Erythroblast (primary cell): ENCODE measurements at places on chromosomes 6 and 20.

DNA sequence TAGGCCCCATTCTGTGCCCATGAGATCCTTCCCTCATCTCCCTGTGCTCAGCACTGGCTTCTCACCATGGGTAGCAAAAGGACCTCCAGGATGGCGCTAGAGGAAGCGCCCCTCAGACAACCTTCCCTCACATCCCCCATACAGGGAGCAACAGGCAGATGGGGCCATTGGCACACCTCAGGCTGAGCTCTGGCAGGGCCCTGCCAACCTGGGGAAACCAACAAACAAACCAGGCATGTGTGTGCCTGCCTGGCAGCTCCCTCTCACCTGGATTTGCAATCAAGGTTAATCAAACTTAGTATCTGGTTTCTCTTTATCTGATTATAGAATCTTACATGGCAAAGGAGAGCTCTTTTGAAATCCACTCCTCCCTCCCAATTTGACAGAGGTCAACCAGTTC lies 134.9 kb downstream of the SLC23A2 start:
- no peak for DNase-seq

GRCh38 chr6:53179961-53180651 lies 31.5 kb upstream of the GCM1 start:
- DNase-seq: peak; percentile 8

DNA sequence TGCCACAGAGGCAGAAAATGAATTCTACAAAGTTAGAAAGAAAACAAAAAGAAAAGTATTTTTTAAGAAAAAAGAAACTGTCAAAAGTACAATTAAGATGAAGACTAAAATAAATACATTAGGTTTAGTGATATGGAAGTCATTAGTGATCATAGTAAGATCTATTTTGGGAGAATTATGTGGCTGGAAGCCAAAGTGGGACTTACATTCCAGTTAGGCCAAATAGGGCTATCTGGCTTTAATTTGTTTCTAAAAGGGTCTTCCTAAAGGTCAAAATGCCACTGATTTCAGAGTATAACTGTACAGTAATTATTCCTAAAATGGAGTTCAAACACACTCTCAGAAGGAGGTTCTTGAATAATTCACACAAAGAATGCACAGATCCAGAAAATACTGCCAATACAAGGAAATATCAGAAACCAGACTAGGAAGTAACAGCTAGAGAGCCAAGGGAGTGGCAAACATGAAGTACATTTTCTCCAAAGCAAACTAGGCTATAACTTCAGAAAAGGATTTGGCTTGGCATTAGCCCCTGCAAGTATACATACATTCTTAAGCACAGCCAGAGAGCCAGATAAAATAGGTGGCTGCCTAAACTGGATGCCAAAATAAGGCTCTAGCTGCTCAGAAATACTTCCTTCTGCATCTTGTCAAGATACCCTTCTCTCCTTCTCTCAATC lies 45.3 kb downstream of the PDSS2 start:
- DNase-seq: no peak

GRCh38 chr20:5013682-5014447 lies 12.6 kb upstream of the SLC23A2 start:
- no peak for DNase-seq

- no peak for DNase-seq
Observed at GRCh38 chr6:107819217-107819616, 4.9 kb downstream of the SCML4 start.

GRCh38 chr6:938916-939315 lies 246.0 kb upstream of the EXOC2 start:
- DNase-seq: no peak

- peak; percentile 71 for DNase-seq
Observed at GRCh38 chr6:16206595-16207037, 31.8 kb upstream of the GMPR start.

DNA sequence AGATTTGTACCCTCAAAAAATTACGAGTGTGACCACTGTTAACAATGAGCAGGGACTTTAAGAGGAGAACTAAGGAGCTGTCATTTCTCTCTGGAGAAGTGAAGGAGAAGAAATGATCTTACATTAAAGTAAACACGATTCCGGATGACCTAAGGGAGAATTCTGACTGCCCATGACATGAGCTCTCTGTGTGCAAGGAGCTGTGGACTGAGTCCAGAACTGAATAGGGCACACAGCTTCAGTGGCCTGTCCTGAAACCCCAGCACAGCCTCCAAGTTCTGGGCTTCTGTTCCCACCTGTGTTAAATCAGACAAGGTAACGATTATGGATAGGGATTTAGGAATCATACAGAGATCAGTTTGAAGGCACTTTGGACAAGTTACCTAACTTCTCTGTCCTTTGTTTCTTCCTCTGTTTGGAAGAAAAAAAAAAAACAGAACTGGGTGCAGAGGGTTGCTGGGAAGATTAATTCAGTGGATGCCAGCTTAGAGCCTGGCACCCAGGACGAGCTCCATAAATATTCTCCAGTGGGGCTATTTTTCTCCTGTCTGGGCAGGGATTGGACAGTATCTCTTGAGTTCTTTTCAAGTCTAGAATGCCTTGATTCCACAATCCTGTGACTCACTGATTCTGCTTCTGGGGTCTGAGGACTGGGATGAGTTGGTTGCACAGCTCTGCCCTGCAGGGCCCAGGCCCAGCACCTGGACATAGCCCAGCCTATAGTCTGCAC lies 65.7 kb downstream of the MRPL14 start:
- no peak for DNase-seq

DNA sequence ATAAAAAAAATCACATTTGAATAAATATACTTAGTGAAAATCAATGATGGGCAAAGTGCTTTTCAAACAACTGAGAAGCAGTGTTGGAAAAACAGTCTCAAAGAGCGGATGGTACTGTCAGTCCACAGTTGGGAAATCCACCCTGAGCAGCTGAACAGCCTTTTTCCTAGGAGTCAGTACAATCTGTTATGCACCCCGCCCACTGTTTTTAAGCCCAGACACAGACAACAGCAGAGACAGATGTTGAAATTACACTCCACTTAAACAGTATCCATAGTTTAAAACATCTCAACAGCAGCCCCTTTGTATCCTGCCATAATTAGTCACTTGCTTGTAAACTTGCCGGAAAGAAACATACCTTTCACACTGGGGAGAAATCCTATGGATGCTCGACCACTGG lies 372 bp downstream of the KIAA0408 start:
- DNase-seq: no peak

GRCh38 chr6:98787961-98788360 lies 46.4 kb upstream of the POU3F2 start:
- no peak for DNase-seq

DNA sequence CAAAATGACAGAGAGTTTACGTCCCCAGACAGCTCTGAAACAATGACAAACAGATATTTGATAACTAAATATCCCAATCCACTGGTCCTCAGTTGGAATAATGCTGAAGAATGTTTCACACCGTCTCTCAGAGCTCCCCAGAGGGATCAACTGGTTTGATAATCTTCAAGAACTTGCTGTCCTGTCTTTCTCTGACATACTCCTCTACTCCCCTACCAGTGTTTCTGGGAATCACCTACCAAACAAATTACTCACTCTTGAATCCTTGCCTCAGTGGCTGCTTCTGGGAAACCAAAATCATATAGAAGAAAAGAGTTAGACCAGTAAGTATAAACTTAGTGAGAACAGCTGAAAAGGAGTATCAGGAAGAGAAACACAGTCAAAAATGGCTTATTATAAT lies 469.7 kb upstream of the JAG1 start:
- DNase-seq: no peak

GRCh38 chr6:12749531-12750379 lies 33.2 kb downstream of the PHACTR1 start:
- no peak for DNase-seq

DNA sequence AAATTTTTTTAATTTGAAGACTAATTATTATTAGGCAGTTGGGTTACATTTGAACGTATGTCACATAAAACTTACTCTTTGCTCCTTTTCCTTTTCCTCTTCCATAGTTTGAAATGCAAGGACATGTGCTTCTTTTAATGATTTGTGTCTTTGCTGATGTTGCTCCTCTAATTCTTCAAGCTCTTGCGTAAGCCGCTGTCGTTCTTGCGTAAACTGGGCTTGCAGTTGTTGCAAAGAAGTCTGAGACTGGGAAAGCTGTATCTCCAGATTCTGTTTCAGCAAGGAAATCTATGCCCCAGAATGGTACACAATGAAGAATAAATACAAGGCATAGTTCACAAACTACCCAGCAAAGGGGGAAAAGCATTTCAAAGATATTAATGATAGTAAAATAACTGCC lies 45.1 kb upstream of the MCM9 start:
- DNase-seq: peak; percentile 42

DNA sequence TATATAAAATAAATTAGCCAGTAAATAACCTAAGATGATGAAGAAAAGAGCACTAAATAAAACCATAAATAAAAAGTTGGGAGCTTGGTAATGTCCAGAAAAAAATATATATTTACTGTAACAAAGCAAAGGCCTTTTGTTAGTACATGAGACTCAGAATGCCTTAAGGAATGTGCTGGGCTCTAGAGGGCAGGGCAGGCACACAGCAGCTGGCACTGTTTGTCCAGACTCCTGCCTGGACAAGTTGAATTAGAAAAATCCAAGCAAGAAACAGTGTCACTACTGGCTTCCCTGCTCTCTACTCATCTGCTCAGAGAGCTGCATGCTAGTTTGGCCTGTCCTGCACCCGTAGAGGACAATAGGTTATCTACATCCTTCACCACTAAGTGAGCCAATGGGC lies 8.8 kb downstream of the DEFB129 start:
- peak; percentile 6 for DNase-seq

DNA sequence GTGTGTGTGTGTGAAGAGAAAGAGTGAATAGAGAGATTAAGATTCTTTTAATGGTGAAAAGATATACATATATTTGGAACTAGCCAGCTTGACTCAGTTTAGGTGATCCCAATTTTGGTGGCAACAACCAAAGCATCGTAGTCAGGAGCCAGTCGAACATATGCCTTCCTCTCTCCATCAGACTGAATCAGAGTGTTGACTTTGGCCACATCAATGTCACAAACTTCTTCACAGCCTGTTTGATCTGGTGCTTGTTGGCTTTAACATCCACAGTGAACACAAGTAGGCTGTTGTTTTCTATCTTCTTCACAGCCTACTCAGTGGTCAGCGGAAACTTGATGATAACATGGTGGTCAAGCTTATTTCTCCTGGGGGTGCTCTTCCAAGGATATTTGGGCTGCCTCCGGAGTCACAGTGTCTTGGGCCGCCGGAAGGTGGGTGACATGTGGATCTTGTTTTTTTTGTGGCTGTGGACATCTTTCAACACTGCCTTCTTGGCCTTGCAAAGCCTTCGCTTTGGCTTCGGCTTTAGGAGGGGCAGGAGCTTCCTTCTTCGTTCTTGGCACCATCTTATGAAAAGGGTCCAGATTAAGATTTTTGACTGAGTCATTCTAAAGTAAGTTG lies 3.4 kb downstream of the HLA-F start:
- DNase-seq: no peak

DNA sequence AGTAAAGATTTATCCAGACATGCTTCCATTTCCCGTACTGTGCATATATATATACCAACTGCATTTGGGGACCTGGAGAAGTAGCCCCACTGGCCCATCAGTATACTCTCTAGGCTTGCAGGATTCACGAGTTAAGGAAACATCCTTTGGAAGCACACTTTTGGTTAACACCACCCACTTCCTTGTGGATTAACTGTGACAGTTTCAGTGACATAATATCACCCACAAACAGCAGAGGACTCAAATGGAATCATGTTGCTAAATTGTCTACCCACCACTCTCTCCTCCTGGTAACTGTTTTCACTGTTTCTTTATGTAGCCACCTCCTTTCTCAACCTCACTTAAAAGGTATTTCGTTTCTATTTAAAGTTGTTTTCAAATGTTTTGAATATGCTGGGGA lies 55.0 kb downstream of the PROKR2 start:
- DNase-seq: no peak

- peak; percentile 1 for DNase-seq
Observed at GRCh38 chr6:117399924-117400323, 25.8 kb downstream of the ROS1 start.

DNA sequence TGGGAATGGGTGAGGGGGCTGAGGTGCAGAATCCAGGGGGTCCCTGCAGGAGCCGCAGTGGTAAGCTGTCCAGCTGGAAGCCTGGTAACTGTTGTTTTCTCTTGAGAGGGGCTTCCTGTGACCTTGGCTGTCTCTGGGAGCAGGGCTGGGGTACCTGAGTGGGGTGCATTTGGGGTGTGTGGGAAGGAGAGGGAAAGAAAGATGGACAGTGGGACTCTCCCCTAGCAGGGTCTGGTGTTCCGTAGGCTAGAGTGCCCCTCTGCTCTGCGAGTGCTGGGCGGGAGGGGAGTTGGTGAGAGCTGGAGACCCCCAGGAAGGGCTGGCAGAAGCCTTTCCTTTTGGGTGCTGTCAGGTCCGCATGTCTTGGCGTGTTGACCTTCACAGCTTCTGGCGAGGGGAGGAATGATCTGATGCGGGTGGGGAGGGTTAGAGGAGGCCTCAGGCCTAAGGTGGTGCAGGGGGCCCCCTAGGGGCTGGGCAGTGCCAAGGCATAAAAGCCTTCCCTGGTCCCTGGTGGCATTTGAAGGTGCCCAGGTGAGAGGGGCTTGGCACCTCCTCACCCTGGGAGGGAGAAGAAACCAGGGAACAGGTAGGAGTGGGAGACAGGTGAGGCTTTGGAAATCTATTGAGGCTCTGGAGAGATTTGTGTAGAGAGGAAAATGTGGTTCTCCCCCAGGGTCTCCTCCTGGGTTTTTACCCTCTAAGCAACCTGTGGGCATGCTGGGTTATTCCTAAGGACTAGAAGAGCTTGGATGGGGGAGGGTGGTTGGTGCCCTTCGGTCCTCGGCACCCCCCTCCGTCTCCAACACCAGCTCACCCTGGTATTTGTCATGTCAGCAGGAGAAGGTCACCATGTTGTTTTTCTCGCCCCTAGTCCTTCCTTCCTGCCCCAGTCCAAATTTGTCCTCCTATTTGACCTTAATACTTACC lies 3.3 kb downstream of the VEGFA start:
- DNase-seq: peak; percentile 84

DNA sequence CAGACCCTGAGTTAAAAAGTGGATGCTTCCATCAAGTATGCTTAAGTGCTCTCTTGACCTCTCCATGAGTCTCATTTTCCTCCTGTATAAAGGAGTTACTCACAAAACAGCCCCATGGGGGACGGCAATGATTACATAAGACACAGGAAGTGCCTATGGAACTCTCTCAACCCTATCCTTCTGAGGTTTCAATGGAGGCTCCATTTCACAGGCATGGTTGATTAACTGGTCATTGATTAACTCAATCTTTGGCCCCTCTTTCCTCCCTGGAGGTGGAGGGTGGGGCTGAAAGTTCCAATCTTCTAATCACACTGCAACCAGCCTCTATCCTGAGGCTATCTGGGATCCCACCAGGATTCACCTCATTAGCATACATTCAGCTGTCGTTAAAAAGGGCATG lies 29.3 kb downstream of the CST8 start:
- no peak for DNase-seq

GRCh38 chr6:35725721-35726438 lies 11.0 kb upstream of the ARMC12 start:
- no peak for DNase-seq

- DNase-seq: no peak
Observed at GRCh38 chr20:50297498-50298376, 107.1 kb downstream of the CEBPB start.

- no peak for DNase-seq
Observed at GRCh38 chr20:18267815-18268214, 20.5 kb upstream of the ZNF133 start.
